ENCODE measurements at places on chromosomes 4 and X.

DNA sequence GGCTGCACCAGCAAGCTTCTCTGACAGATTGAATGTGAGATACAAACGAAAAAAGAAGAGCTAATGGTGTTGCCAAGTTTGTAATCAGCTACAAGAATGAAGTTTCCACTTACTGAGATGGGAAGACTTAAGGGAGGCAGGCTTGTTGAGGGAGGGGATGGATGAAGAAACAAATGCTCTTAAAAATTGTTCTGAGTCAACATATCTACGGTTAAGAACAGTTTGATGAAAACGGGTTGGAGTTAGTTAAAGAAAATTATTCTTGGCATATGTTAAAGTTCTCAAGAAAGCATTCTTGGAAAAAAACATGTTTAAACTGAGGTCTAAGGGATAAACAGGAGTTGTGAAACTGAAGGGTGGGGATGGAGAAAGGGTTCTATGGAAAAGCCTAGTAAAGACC lies 816.3 kb upstream of the HS3ST1 start:
- no peak for DNase-seq

DNA sequence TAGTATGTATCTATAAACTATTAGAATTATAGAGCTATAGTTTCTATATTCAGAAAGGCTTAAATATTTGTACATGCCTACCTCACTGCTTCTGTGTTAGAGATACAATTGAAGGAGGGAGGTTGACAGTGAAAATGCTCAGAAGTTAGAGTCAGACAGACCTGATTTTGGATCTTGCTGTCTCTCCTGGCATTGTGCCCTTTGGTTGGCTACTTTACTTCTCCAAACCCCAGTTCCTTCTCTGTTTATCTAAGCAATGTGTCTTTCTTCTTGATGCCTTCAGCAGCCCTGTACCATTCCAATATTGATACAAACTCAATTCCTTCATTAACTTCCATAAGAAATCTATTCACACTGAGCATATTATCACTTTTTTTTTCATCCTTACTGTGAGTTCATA lies 28.7 kb downstream of the CCNG2 start:
- DNase-seq, result no peak

DNA sequence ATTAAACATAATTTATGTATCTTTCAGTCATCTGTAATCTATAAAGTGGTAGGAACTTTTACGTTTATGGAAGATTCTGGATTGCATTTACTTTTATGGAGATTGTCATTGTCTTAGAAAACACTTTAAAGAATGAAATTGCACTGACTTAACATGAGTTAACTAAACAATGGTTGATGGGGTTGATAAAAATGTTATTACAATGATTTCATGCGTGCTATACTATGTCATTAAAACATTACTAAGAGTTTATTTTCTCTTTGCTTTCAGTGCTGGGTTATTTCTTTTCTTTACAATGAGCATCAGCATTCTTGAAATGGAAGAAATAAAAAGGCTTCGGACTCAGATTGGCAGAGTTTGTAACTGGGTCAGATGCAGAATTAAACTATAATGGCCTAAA lies 67.1 kb upstream of the PDLIM3 start:
- no peak for DNase-seq

DNA sequence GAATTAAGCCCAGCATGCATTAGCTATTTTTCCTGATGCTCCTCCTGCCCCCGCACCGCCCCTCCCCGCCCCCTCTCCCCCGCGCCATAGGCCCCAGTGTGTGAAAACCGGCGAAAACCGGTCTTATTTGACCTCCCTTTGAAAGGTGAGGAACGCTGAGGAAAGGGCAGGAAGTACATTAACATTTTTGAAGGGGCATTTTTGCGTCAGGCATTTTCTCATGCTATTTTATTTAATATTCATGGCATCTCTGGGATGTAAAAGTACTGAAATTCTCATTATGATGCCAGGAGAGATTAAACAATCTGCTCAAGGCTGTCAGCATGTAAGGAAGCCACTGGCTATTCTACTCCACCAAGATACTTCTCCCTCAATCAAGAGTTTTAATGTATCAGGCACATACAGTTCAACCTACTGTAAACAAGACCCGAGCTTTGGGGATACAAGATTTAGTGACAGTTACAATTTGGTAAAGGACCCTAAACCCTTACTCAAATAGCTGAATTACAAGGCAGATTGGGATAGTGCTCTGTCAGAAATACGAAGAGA lies 1.2 kb upstream of the NMU start:
- no peak for DNase-seq

DNA sequence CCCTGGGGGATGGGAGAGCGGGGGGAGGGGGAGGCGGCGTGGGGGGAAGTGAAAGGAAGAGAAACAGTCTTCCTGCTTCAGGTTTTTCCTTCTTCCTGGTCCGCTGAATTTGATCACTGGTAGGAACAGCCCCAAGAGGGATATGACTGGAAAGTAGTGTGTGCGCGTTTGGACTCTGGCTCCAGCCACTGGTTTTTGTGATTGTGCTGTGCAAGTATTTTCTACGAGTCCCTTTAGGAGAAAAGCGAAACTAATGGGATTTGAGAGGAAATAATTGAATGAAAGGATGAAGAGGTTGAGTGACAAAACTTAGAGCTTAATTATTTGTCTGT lies 836 bp downstream of the PRRG1 start:
- DNase-seq, result no peak

GRCh38 chr4:41427306-41427882 lies 110.6 kb upstream of the LIMCH1 start:
- no peak for DNase-seq

DNA sequence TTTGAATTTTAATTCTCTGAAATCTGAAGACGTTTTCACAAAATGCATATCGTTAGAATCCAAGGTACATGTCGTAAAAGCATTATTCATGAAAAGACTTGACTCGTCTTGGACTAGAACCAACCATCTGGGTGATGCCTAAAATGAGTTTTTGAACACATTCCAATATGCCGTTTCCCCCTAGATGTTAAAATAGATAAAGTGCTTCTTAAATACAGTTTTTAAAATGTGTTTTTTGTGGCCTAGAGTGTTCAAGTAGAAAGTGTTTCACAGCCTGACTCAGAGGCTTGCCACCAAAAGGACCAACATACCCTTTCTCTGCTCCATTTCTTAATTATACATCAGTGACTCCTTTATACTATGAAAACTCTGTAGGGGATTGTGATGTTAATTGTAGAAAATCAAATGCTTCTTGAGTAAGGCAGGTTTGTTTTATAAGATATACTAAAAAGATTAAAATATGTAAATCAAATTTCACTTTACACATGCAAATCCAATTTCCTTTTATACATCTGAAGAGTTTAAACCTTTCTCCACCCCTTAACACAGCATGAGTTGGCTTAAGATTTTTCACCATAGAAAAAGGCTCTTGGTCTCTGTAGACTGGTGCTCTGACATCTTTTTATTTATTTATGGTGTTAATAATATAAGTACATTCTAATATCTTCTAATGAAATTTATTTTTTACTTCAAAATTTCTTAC lies 48.4 kb downstream of the PRKG2 start:
- DNase-seq, result no peak

GRCh38 chr4:36772154-36772516 lies 472.4 kb upstream of the NWD2 start:
- no peak for DNase-seq
